T-cell (primary cell): ENCODE measurements at places on chromosomes 1 and 21. TPM values are rescaled to one million over a fixed set of nuclear protein-coding genes. Genes with fewer than 3 reads are reported as not detected.

DNA sequence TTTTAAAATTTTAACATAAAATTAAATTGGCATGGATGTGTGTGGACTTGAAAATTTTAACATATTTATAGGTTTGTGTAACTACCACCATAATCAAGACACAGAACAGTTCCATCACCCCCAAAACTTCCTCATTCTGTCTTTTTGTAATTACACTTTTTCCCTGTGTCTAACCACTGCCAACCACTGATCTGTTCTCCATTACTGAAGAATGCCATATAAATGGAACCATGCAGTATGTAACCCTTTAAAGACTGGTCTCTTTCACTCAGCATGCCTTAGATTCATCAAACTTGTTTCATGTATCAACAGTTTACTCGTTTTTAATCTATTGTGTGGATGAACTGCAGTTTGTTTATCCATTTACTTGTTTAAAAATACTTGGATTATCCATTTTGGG is 13.0 kb upstream of the AHCYL1 start:
- no peak for DNase-seq

The C1orf74 gene
- total RNA-seq: 1.3 TPM

GRCh38 chr1:231841616-231842344 is 215.2 kb downstream of the DISC1 start:
- no peak for DNase-seq

- no peak for DNase-seq
Observed at GRCh38 chr1:9201401-9202239, 33.0 kb upstream of the H6PD start.

The RSBN1 gene
- 48.3 TPM for total RNA-seq

- no peak for DNase-seq
Observed at GRCh38 chr1:224733027-224733911, 117.2 kb downstream of the CNIH3 start.

GRCh38 chr1:63670164-63670563 is 77.0 kb downstream of the PGM1 start:
- DNase-seq: no peak

The HSD3B1 gene
- not detected for total RNA-seq
